LHCN-M2 (cell line): ENCODE measurements at places on chromosomes 3 and 15.

DNA sequence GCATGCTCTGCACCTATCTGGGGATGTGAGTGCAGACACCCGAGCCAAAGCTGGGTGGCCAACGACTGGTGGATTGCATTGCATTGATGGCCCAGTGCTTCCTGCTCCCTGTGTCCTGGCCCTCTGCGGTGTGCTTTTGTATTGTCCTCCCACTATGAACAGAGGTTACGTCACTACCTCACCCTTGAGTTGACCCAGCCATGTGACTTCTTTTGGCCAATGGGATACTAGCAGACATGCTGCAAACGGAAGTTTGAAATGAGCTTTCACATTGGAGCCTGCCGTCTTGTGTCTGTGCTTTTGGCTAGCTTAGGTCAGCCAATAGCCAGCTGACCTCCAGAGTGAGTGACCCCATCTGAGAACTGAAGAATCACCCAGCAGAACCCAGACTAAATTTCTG lies 15.3 kb upstream of the TBC1D21 start:
- DNase-seq: no peak

GRCh38 chr3:52242039-52242438 lies 3.1 kb upstream of the TWF2 start:
- DNase-seq: no peak

- DNase-seq: peak; percentile 28
Measured at GRCh38 chr3:50211930-50212329, 6.9 kb downstream of the SLC38A3 start.

GRCh38 chr15:99122831-99123712 lies 18.2 kb downstream of the SYNM start:
- no peak for DNase-seq

- no peak for DNase-seq
Measured at GRCh38 chr3:177381070-177381469, 183.8 kb upstream of the TBL1XR1 start.

- DNase-seq: peak; percentile 9
Measured at GRCh38 chr3:73215281-73215680, 153.8 kb downstream of the EBLN2 start.

- no peak for DNase-seq
Measured at GRCh38 chr3:30766522-30766921, 127.9 kb downstream of the GADL1 start.

DNA sequence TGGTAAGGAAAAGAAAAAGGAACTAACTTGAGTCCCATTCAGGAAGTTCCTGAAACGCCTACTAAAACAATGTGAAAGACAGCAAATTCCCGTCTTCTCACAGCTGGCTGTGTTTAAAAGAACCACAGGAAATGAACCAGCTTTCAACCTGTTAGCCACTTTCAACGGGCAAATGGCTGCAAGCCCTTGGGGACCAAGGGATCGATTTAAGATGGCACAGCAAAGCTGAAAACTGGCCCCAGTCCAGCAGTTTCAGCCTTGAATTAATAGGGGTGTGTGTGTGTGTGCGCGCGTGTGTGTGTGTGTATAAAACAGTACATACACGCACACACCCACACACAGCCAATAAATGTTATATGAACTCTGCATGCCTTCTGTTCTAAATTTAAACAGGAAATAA lies 168.7 kb upstream of the TMCO5A start:
- DNase-seq: no peak

GRCh38 chr3:143302638-143303171 lies 183.1 kb downstream of the CHST2 start:
- DNase-seq: peak; percentile 95

DNA sequence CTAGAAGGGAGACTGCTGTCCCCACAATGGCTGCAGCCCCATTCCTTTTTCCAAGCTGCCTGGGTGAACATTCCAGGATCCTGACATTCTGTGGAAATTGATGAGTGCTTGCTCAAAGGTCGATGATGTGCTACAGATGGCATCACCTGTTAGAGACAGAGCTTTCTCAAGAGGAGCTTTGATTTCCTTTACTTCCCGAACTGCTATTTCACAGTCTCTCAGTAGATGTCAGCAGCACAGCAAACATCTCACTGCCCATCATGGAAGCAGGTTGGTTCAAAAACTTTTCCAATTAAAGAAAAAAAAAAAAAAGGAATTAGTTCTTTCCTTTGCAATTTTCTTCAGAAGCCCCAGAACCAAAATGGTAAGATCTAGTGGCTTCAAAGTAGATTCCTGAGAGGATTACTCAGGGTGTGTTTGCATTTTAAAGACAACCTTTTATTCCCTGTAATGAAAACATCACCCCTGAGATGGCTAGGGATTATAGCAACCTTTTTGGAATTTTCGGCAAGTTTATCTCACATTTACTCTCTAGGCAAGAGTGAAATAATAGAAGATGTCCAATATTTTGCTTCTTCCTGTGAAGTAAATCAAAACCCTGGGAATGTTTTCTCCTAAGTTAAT lies 44.8 kb downstream of the POLR2M start:
- peak; percentile 59 for DNase-seq

DNA sequence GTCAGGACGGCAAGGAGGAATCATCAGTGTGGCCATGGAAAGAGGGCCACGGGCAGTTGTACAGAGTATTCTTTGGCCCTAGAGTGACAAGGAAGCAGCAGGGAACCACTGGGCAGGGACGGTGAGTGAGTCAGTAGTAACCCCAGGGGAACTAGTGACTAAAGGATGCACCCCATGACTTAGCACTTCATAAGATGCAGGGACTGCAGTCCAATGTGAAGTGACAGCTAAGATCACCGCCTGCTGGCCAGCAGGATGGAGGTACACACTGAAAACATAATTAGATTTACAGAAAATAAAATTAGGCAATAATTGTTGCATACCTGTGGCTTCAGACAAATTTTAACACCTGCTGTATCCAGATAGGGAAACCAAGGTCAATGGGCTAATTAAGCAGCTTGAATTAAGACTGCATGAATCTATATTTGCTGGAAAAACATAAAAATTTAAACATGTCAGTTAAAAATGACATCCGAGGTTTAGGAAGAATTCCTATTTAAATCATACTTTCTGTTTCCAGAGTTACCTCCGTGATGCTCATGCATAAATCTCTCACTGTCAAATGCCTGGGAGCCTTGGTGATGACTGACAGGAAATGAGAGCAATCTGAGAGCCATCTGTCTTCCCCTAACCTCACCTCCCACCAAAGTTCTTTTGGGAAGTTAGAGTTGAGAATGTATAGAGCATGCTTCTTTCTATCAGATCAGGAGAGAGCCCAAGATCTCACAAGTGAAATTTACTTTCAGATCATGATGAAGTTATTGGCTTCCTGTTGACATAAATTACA lies 56.5 kb downstream of the DCLK3 start:
- peak; percentile 74 for DNase-seq

DNA sequence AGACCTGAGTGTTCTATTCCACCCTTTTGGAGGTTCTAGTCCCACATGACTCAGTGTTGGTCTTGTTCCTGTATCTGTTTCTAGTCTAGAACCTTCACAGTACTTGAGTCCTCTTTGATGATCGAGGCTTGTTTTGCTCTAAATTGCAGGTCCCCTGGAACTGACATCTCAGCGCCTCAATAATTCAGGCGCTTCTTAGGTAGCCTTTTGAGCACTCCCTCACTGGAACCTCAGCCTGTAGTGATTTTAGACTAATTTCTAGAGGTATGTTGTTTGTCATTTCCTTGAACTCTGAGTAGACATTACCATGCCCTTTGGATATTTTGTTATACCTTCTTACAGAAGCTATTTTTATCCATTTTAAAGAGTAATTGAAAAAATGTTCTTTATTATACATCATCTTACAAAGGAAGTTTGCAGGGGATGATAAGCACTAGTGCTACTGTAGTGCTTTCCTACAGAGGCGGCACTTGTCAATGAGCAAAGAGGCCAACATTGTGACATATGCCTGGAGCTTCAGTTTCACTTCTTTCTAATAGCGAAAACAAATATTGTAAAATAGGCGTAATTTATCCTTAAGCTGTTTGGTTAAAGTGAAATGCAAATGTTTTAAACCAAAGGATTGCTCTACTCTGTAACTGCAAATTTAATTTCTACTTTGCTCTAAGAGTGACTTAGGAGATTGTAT lies 75.7 kb downstream of the EFL1 start:
- no peak for DNase-seq

DNA sequence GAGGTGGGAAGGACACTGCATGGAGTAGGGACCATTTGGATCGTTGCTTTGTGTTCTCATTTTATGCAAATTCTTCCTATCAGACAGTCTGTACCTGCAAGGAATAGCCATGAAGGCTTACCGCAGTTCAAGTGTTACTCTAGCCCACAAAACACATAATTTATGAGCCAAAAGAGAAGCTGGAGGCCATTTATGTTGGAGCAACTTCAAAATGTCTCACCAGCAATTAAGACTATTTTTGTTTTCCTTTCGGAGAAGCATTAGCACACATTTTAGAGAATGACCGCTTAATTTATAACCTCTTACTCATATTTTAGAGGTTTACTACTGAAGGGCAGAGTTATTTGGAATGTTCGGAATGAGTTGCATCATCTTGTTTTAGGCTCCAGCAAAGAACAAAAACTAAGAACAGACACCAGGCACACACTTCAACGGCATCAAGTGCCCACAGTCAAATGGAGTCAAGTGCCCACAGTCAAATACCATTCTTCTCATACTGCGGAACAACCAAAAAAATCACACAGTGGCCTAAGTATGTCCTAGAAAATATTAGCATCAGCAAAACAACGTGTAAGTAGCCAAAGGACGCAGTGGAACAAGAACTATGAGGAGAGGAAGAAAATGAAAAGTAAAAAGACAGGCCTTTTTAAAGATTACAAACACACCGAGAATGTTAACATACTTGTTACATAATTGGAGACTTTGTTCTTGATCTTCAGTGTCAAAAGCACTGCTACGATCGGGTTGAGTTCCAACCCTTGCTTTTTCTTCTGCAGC lies 17.5 kb upstream of the GOLGA8J start:
- DNase-seq: peak; percentile 87

DNA sequence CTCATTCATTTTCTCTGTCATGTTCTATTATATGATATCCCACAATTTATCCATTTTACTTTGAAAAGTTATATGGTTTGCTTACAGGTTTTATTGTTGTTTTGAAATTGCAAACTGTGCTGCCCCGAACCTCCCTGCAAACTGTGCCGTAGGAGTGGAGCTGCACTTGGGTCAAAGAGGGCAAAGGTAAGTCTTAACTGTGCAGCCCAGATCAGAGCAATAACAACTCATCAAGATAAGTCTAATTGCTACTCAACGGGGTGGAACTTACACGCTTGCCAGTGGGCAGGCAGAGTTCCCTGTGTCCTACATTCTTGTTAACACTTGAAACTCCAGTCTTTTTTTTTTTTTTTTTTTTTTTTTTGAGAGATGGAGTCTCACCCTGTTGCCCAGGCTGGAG lies 33.2 kb downstream of the ZDHHC19 start:
- no peak for DNase-seq

DNA sequence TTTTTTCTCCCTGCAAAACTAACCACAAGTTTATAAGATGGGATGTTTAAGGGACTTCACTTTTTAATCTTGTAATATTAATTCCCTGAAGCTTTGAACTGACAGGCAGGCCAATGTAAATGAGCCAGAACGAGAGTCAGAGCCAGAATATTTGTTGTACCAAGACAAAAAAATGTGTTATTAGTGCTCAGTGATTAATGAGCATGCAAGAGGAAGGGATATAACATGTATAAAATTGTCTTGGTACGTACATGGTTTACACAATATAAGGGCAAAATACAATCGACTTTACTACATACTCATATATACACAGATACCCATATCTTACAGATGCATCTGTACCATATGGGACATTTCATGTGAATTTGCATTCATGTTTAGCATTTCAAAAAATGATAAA lies 331.2 kb downstream of the MECOM start:
- no peak for DNase-seq

- DNase-seq: peak; percentile 23
Measured at GRCh38 chr15:36331531-36332275, 247.7 kb upstream of the CDIN1 start.

DNA sequence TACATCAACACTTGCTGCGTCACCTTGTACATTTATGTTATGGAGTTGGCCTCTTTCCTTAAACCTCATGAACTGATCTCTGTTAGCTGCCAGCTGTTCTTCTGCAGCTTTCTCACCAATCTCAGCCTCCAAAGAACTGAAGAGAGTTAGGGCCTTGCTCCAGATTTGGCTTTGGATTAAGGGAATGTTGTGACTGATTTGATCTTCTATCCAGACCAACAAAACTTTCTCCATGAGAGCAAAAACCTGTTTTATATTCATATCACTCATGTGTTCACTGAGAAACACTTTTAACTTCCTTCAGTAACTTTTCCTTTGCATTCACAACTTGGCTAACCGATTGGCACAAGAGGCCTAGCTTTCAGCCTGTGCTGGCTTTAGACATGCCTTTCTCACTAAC lies 1156.0 kb upstream of the CADM2 start:
- no peak for DNase-seq

DNA sequence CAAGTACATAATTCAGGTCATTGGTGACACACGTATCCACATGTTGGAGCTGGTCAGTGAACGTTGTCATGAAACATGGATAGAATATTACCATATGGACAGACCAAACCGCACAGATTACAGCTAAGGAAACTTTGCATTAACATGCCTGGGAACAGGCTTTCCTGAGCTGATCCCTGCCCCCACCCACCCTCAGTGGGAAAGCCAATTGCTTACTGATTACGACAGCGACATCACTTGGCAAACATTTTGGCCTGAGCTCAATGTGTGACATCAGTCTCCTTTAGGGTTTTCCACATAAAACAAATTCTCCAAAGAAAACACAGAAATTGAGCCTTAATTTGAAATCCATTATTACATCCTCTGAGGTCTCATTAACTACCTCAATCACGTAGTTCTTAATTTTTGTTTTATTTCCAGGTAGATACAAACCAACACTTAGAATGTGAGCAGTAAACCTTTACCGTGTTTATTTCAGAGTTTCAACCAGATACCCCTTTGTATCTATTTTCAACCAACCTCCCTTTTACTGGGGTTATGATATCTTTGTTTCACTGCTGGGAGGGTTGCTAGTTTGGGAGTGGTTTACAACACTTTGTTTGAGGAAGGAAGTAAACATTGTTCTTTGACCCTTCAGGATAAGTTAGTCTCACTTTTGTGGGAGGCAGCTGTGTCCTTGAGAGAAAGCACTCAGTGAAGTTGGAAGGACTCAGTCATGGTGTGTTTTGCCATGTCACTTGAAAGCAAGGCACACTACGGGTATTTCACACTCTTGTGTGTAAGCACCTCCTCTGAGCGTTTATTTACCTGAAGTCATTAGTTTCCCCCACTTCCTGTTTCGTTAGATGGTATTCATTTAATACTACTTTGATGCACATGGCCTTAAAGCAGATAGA lies 103.1 kb downstream of the CMSS1 start:
- DNase-seq: no peak

DNA sequence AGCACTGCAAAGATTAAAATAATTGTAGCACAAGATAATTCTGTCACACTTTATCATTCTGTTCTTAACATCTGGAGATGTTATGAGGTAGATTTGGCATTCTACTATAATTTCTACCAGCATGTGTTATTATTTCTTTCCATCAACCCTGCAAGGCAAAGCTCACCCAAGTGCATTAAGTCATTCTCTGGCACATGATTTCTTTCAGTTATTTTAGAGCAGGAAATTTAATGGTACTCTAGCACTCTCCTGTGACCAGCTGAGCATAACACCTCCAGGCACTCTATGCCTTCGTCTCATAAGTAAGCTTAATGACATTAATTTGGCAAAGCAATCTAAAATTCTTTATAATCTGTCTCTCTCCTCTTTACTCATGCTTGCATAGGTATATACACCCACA lies 300.2 kb upstream of the GPR149 start:
- DNase-seq: no peak
